ENCODE measurements at places on chromosomes 2 and 18.

- DNase-seq, result no peak
Measured at GRCh38 chr2:173414823-173415322, 60.2 kb downstream of the CDCA7 start.

DNA sequence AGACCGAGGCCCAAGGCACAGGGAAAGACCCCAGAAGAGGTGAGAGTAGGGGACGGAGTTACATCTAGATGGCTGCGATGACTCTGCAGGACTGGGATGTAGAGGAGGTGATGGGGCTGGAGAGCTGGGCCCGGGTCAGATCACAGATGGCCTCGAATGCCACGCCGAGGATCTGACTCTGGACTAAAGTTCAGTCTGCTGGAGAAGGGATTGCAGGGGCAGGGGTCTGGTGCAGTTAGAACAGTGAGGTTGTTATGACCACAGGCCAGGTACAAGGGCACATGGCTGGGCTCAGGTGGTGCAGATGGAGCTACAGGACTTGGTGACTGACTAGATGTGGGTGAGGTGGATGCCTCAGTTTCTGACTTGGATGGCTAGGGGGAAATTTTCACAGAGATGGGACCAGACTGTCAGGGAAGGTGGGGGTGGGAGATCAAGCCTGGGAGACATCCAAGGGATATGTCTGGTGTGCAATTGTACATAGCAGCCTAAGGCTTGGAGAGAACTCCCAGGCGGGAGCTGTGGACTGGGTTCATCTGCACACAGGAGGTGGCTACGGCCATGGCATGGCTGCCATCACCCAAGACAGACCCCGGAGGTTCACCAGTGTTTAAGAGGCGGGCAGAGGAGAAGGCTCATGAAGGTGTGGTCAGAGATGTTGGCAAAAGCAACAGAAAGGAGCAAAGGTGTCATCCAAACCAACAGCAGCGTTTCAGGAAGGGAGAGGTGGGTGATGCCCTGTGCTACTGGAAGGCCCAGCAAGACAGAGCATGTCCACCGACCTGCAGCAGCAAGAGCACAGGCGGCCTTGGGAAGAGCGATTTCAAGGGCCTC is 66.9 kb downstream of the CIB4 start:
- DNase-seq, result no peak

DNA sequence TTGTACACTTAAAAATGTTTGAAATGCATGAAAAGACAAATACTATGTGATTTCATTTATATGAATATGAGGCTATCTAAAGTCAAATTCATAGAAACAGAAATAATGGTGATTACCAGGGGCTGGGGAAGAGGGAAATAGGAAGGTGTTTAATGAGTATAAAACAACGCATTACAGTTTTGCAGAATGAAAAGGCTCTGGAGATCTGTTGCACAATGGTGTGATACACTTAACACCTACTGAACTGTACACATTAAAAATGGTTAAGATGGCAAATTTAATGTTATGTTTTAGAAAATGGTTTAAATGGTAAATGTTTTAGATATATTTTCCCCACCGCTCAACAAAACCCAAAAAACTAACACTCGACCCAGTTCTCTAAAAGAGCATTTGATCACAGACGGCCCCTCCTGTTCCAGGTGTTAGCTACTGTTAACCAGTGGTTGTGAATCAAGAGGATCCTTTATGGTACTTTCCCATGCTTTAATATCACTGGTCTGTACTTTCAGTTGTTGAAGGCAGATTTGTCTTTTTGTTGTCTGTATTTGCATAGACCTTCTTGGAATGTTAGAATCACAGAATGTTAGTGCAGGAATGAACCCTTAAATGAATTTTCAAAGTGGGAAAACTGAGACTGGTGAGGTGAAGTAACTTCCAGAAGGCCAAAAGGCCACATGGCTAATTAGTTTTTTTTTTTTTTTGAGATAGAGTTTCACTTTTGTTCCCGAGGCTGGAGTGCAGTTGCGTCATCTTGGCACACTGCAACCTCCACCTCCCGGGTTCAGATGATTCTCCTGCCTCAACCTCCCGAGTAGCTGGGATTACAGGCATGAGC is 10.2 kb downstream of the RAB10 start:
- DNase-seq, result no peak

GRCh38 chr2:20334605-20335203 is 15.9 kb downstream of the PUM2 start:
- DNase-seq, result no peak

DNA sequence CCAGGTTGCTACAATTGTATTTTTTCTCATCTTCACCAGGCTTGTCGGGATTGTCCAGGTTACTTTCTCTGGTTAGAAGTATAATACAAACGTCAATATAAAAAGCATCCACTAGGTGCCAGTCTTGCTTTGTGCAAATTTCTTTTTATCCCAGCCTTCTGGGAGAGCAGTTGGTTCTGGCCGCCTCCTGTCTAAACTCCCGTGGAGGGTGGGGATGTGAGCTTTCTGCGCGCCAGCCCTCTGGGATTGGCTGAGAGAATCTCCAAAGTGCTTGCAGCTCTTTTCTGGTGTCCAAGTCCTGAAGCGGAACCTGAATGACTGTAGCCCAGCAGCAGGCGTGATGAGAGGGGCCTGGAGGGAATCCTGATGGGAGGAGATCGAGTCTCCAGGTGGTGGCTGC is 22.4 kb upstream of the TOGARAM2 start:
- DNase-seq, result no peak

- DNase-seq, result no peak
Measured at GRCh38 chr2:41966920-41967319, 80.9 kb upstream of the PKDCC start.

All from stimulated activated CD8-positive, alpha-beta memory T cell treated with anti-CD3 and anti-CD28 coated beads, Interleukin-4, amount 100 ng/mL, for 1 hour (primary cell).